ENCODE measurements at places on chromosomes 13 and 19.

- no peak for DNase-seq
Measured at GRCh38 chr19:31629579-31630363, 280.5 kb upstream of the TSHZ3 start.

- no peak for DNase-seq
Measured at GRCh38 chr13:46150134-46150693, 31.8 kb downstream of the LCP1 start.

DNA sequence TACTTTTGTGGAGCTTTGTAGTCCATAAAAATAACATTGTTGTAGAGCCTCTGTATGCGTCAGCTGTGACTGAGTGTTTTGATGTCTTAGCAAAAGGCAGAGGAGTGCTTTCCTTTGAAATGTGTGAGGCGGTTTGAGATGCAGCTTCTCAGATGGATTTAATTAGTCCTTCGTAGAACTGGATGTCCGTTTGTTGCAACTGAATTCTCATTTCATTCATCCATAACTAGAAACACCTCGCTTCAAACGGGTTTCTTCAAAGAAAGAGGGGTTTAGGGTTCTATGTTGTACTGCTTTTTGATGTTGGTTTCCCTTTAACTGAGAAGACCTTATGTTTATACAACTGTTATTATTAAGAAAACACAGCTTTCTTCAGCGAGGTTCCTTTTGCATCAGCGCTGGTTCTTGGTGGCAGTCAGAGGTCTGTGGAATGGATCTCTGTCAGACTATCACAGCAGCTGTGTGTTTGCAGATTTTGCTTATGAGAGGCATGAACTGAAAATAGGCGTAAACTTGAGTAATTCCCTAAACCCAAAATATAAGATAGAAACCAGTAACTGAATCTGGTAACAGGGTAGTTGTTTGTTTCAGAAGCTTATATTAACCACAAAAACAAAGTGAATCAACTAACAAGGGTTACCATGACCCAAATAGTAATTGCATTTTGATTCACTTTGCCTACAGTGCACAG, 194.4 kb downstream of the GGACT start:
- DNase-seq = no peak

GRCh38 chr13:111415246-111415645, 94.8 kb downstream of the TEX29 start:
- peak; percentile 38 for DNase-seq

- DNase-seq = no peak
Measured at GRCh38 chr19:377801-378581, 31.0 kb downstream of the C2CD4C start.

DNA sequence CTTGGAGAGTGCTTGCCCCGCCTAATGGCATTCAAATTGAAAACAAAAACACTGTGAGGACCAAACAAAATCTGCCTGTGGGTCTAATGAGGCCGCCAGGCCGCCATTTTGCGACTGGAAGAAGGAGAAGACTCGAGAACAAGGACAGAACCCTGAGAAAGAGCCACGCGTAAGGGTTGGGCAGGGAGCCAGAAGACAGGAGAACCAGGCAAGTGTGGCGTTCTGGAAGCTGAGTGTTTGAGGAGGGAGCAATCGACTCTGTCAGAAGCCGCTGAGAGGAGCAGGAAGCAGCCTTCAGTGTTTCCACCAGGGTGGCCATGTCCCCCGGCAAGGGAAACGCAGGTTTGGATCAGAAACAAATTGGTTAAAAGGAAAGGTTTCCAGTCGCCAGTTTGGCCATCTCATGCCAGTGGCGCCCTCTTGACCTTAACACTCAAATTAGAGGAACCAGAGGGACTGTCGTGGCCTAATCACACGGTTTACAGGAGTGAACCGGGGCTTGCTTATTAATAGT, 10.2 kb upstream of the PTOV1 start:
- no peak for DNase-seq

DNA sequence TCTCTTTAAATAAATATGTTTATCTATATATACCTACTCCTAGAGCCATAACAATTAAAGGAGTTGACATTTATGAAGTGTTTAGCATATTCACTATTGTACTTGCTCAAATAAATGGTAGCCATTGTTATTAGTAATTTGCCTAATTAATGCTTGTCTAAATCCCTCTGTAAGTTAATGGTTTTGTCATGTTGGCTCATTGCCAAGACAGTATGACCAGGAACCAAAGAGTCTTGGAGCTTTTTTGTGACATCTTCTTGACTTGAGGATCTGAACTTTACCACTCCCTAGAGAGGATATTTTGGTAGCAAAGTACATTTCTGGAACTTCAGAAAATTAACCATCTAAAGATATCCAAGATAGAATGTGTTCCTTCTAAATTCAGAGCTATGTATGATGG, 15.5 kb downstream of the FRY start:
- DNase-seq = no peak

GRCh38 chr19:34436716-34437115, 8.5 kb downstream of the UBA2 start:
- DNase-seq = no peak

Measured in COR-L47 (cell line).